Calu3 (cell line): ENCODE measurements at places on chromosomes 1 and 21.

GRCh38 chr1:173415490-173415889 lies 61.6 kb upstream of the PRDX6 start:
- DNase-seq, result no peak

DNA sequence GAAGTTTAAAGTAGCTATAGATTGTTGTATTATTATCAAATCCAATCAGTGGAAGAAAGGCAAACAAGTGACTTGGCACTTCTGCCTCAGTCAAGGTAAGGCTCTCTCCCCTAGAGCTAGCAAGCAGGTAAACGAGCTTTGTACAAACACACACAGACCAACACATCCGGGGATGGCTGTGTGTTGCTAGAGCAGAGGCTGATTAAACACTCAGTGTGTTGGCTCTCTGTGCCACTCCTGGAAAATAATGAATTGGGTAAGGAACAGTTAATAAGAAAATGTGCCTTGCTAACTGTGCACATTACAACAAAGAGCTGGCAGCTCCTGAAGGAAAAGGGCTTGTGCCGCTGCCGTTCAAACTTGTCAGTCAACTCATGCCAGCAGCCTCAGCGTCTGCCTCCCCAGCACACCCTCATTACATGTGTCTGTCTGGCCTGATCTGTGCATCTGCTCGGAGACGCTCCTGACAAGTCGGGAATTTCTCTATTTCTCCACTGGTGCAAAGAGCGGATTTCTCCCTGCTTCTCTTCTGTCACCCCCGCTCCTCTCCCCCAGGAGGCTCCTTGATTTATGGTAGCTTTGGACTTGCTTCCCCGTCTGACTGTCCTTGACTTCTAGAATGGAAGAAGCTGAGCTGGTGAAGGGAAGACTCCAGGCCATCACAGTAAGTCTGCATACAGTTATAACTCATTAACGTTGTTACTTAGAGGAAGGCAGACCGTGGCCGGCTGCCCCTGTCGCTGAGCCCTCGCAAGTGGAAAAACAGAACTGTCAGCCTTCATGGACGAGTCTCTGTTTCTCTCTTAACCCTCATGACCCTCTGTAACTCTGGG lies at the start of gene PALMD:
TSS of gene PALMD (plus strand) at position 415 of the 833 bp plus-strand sequence. CDS start at position 620, 205 bp downstream.
- peak; percentile 33 for DNase-seq

GRCh38 chr1:206559672-206559995 lies 52.3 kb downstream of the RASSF5 start:
- DNase-seq, result no peak

- DNase-seq, result no peak
These were observed 28.7 kb downstream of the TMEM63A start for GRCh38 chr1:225853441-225853840.

DNA sequence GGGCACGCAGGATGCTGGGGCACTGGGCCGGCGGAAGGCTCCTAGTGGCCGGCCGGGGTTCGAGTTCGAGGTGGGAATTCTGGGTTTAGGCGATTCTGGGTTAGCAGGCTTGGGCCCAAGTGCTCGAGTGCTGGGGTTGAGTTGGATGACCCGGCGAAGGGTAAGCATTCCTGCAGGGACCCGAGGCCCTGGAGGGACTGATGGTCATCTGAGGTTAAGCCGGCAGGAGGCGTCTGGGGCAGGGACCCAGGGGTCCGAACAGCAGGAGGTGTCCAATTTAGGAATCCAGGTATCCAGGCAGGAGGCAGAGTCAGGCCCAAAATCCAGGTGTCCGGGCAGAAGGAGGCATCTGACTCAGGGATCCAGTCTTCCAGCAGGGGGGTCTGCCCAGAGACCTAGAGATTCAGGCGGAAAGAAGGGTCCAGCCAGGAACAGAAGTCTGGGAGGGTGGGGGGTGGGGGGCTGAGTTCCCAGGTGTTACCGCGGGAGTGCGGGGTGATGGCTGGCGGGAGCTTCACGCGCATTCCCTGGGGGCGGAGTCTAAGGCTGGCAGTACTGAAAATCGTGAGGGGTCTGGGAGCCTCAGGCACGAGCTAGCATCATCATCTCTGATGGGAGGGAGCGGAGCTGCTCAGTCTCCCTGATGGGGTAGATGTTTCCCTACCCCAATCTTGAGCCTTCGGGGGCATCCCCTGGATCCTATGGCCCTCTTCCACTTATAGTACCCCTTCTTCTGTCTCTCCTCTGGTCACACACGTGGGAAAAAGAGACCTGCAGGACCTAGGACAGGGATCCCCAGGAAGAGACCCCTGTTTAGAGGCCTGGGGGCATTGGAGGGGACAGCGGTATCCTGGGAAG lies 585 bp downstream of the GPR3 start:
- DNase-seq, result peak; percentile 17

GRCh38 chr1:40276122-40276521 lies 18.1 kb downstream of the ZMPSTE24 start:
- DNase-seq, result no peak

DNA sequence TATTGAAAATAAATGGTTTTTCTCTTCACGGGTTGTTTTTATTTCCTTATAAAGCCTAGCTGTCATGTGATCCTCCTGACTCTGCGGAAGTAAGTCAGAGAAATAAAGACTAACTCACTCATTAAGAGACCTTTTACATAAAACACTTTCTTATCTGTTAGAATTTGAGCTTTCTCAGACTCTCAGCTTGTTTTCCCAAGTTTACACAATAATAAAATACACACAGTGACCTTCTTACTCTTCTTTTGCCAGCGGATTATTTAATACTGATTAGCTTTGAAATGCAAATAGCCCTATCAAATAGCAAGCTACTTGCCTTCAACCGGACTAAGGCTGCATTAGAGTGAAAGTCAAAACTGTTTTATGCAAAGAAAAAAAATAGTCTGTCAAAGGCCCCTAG lies 45.5 kb upstream of the CXADR start:
- DNase-seq, result no peak

DNA sequence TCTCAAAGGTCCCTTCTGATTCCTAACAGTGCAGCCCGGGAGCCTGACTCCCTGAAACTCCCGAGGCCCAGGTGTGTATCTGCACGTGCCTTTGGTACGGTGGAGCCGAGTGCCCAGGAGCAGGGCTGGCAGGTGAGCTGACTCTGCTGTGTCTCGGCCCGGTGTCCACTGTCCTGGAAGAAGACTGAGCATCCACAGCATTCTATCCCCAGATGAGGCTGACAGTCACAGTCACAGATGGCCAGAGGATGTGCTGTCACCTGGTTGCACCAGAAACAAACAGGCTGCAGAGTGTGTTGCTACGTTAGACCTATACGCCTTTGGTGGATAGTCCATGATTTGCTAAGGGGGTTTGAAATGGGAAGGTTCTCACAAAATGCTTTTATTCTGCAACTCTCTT lies 9.8 kb downstream of the ETV3L start:
- no peak for DNase-seq

GRCh38 chr1:21546122-21546825 lies 37.1 kb downstream of the ALPL start:
- no peak for DNase-seq

DNA sequence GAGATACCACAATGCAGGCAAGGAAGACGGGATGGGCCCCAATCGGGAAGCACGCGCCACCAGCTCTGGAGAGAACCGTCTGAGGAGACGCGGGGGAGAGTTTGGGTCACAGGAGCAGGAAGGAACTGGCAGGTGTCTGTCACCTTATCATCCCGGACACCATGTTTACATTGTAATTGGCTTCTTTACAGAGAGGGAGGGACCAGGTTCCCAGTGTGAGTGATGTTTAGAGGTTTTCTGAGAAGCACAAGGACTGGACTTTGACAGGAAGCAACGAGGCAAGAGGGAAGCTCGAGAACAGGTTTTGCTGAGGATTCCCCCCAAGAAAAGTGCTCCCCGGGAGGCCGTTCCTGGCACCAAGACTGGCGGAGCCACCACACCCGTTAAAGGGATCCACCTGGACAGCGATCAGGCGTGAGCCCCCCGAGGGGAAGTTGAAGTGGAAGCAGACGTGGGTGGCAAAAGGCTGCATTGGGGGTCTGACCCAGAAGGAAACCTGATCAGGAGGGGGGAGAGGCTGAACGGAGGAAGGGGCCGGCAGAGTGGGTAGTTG lies 957 bp downstream of the EPS15 start:
- DNase-seq, result peak; percentile 37

- no peak for DNase-seq
These were observed 85.1 kb upstream of the LMO4 start for GRCh38 chr1:87243573-87243972.

DNA sequence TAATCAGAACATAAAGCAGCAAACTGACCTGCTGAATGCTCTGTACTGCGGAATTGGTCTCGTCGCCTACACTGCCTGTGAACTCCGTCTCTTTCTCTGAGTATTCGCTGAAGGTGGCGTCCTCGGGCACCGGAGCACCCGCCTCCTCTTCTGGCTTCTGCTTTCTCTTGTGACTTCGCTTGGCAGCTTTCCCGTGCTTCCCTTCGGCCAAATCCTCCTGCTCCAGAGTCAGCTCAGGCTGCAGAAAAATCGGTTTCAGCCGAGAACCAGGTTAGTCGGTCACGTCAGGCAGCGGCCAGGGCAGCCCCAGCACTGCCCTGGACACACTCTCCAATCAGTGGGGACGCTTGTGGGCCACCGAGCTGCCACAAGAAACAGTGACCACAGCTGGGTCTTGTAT lies 35.8 kb upstream of the RIPK4 start:
- no peak for DNase-seq

DNA sequence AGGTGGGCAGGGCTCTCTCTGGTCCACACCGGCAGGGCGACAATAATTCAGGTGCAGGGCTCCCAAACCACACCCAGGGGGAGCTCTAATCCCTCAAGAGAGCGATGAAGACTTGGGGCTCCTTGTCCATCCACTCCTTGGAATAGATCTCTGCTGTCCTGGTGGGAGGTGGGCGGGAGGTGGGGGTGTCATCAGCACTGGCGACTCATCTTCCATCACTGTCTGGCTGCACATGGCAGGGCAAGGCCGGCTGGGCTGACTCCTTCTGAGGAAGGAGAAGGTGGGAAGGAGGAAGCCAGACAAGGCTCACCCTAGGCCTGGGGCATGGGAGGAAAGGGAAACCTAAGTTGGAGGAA lies 29.3 kb downstream of the TNNT2 start:
- DNase-seq, result peak; percentile 80

GRCh38 chr1:9435854-9436640 lies 103.2 kb upstream of the SLC25A33 start:
- DNase-seq, result no peak

GRCh38 chr1:44660176-44660575 lies 14.1 kb downstream of the TMEM53 start:
- DNase-seq, result peak; percentile 40

GRCh38 chr1:41387667-41388091 lies 26.4 kb downstream of the FOXO6 start:
- peak; percentile 77 for DNase-seq

DNA sequence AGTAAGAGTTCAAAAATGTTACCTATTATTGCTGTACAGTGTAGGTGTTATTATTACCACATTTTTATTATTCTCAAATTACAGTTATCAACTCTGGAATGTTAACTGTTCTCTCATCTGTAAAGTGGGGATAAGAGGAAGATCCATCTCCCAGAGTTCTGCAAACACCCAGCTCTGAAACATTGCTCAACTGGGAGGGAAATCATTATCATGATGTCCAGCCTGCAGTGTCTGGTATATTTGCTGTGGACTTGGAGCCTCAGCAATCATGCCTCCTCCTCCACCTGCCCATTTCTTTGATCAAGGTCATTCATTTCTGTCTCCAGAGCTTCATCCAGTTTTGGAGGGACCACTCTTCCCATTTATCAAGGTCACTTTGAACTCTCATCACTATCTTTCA lies 39.4 kb downstream of the C8A start:
- DNase-seq, result no peak

GRCh38 chr1:151510957-151511635 lies at the start of gene CGN:
TSS of gene CGN (plus strand) at chr1:151511387. CDS start at chr1:151518520, 7,133 bp downstream.
- DNase-seq, result peak; percentile 98

- peak; percentile 36 for DNase-seq
These were observed 360.3 kb downstream of the TGFB2 start for GRCh38 chr1:218705391-218705790.

DNA sequence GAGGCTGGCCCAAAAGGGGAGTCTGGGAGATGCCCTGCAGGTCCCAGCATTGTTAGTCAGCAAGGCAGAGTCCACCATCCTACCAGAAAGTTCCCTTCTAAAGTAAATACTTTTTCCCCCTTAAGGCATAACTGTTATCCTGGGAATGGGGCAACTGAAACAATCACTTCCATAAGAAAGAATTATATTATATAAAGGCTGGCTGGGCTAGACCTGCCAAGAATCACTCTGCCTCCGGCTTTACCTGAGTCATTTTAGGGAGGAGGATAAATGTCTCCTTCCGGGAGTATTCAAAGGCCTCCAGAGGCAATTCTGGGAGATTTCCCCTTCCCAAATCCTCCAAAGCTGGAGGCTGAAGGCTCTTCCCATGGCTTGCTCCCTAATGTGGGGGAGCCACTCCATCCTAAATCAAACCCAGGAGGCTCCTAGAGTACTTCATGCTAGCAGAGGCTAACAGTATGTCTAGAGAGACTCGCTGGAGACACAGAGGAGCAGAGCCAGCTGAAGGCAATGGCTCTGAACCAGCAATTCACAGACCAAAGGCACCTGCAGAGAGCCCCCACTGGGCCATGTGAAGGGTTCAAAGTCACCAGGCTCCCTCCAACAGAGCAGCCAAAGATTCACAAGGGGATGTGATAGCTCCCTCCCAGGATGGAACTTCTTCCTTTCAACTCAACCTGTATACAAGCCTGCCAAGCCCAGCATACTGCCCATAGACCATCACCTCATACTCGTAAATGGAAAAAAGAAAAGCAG lies 116.0 kb downstream of the ASTN1 start:
- DNase-seq, result no peak

GRCh38 chr1:36116901-36117300 lies 8.1 kb downstream of the COL8A2 start:
- no peak for DNase-seq

- no peak for DNase-seq
These were observed 20.8 kb upstream of the BTG2 start for GRCh38 chr1:203284411-203285123.

GRCh38 chr1:117147341-117147831 lies 25.8 kb upstream of the TRIM45 start:
- no peak for DNase-seq

DNA sequence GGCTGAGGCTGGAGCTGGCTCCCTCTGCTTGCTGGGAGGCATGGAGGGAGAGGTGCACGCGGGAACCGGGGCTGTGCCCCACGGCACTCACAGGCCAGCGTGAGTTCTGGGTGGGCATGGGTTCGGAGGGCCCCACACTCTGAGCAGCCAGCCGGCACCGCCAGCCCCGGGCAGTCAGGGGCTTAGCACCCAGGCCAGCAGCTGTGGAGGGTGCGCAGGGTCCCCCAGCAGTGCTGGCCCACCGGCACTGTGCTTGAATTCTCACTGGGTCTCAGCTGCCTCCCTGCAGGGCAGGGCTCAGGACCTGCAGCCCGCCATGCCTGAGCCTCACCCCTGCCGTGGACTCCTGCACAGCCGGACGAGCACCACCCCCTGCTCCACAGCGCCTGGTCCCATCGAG lies 164.9 kb upstream of the PLD5 start:
- no peak for DNase-seq

GRCh38 chr1:209375097-209375496 lies 208.4 kb upstream of the CAMK1G start:
- DNase-seq, result no peak

DNA sequence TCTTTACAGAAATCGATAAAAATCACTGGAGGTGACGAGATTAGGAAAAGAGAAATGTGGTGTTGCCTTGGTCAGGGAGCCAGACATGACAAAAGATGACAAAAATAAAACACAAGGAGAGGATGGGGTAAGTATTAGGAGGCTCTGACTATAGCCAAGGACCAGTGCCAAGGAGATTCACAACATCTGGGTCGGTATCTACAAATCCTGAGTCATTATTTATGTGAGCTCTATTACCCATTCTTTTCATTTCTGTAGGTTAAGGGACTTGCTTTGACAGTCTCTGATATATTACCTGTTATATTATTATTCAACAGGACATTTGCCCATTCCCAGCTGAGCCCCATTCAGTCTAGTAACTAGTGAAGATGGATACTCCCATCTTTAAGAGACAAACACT lies 120.8 kb downstream of the TYW3 start:
- no peak for DNase-seq
